CD4-positive, alpha-beta memory T cell (primary cell): ENCODE measurements at places on chromosomes 16 and 17. TPM values are rescaled to one million over a fixed set of nuclear protein-coding genes. Genes with fewer than 3 reads are reported as not detected.

Gene TLCD2
- polyA plus RNA-seq, result 0.24 TPM

Gene CDH11
- not detected for polyA plus RNA-seq

Gene FOXC2
- polyA plus RNA-seq, result not detected

Gene PYY
- polyA plus RNA-seq, result not detected

Gene ENPP7
- not detected for polyA plus RNA-seq

Gene DLX3
- polyA plus RNA-seq, result not detected

Gene KLHL10
- not detected for polyA plus RNA-seq

GRCh38 chr17:8436844-8437171 lies 1.1 kb downstream of the NDEL1 start:
- peak overlapping the region; percentile 87 for H3K4me3 ChIP-seq
- H3K27ac ChIP-seq, result peak overlapping the region; percentile 100
- H3K27me3 ChIP-seq, result no peaks in the 10 kb centered on the region
- DNase-seq, result no peak

GRCh38 chr17:77943971-77944370 lies 14.5 kb upstream of the TNRC6C start:
- no peaks in the 10 kb centered on the region for H3K4me1 ChIP-seq
- no peak overlapping the region for H3K4me3 ChIP-seq
- no peak overlapping the region for H3K27ac ChIP-seq
- no peaks in the 10 kb centered on the region for H3K36me3 ChIP-seq
- no peaks in the 10 kb centered on the region for H3K27me3 ChIP-seq

DNA sequence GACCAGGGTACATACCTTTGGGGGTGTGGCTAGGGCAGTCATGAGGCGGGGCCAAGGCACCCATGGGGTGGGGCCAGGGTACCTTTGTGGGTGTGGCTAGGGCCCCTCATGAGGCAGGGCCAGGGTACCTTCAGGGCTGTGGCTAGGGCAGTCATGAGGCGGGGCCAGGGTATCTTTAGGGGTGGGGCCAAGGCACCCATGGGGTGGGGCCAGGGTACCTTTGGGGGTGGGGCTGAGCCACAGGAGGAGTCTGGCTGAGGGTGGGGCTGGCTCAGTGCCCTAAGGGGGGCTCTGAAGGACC lies 3.5 kb downstream of the GNG13 start:
- H3K27ac ChIP-seq, result no peak overlapping the region
- H3K4me1 ChIP-seq, result no peaks in the 10 kb centered on the region
- no peak overlapping the region for H3K4me3 ChIP-seq
- H3K27me3 ChIP-seq, result peaks cover 4% of the 10 kb centered on the region

DNA sequence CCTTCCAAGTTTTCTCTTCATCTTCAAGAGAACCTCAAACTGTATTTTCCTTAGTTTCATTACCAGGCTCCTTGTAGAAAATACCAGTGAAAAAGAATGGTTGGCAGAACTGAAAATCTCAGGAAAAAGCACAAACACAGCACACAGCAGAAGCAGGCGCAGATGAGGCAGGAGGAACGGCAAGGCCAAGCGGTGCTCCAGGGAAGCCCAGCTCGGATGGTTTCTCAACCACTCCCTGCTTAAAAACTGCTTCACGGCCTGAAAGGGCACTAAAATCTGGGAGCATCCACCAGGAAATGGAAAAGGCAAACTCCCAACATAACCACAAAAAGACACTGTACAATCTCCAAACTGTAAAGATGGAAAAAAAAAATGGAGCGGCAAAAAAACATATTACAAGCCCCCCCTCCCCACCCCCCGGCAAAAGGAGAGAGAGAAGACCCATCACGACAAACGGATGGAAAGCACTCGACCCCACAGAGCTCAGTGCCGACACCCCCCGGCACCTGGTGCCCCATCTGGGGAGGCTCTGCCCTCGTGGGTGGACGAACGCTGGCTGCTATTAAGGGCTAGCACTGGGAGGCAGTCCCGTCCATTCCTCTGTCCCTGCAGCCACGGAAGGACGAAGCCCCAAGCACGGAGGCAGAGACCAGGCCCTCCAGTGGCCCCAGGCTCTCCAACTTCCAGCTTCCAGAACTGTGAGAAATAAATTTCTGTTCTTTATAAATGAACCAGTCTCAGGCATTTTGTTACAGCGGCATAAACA lies 127.5 kb downstream of the ZNF778 start:
- no peak overlapping the region for H3K27ac ChIP-seq
- no peaks in the 10 kb centered on the region for H3K27me3 ChIP-seq
- DNase-seq, result no peak

GRCh38 chr17:12330456-12330855 lies 309.8 kb downstream of the MAP2K4 start:
- no peaks in the 10 kb centered on the region for H3K4me1 ChIP-seq
- no peak overlapping the region for H3K27ac ChIP-seq
- DNase-seq, result no peak
- H3K27me3 ChIP-seq, result no peaks in the 10 kb centered on the region

DNA sequence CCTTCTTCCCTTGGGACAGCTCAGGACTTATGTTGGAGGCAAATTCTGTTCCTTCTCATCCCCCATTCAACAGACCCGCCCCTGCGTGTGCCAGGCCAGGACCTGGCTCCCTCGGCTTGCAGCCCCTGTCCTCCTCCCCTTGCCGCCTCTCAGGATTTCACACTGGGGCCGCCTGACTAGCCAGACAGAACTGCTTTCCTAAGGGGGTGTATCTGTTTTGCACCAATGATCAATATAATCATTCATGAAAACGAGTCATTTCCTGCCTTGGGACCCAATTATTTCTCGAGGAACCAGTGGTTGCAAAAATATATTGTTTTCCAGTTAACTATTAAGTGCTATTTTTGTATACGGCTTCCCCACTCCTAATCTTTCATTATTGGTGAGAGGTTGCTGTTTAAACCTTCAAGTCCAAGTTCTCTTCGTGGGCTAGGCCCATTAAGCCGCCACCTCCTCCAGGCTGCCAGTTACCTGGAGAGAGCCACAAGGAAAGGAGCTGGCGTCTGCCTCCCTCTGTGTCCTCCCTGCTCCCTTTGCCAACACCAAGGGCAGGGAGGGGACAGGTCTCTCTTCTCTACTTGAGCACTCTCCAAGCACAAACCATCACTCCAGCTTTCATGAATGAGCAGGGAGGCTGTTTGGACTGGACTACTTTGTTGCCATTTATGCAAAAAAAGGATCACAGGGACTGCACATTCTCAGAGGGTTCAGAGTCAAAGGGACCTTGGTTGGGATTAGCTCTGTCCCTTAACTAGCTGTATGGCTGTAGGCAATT lies 8.9 kb downstream of the DCAKD start:
- H3K27ac ChIP-seq, result no peak overlapping the region
- H3K36me3 ChIP-seq, result no peaks in the 10 kb centered on the region
- H3K4me3 ChIP-seq, result no peak overlapping the region
- no peaks in the 10 kb centered on the region for H3K27me3 ChIP-seq
- no peak for DNase-seq
- peaks cover 4% of the 10 kb centered on the region for H3K4me1 ChIP-seq

DNA sequence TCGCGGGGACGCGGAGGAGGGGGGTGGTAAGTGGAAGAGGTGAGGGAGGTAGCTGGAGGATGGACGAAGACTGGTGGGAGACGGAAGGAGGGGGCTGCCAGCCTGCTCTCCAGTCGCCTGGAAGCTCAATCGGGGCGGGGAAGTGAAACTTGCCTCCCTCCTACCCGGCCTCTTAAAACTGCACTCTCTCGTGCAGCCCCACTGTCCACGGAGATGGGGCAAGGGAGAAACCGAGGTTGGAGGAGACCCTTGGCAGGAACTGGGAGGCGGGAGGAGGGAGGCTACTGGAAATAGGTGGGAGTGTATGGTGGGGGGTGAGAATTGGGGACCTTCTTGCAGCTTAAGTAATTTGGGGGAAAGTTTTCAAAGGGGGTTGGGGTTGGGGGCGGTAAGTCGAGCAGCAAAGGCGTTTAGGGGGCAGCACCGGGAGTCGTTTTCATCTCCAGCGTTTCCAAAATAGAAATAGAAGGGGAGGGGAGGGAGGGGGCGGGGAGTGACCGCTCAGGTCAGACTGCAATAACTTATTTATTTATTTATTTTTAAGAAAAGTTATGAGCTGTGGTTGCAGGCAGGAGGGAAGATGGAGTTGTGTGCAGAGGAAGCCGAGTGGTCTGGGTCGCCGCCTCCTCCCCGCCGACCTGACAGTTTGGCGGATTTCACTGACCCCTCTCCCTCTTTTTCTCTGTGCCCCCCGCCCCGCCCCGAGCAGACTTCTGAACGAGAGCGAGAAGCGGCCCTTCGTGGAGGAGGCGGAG lies 1.4 kb downstream of the SOX9 start:
- no peaks in the 10 kb centered on the region for H3K36me3 ChIP-seq
- H3K4me1 ChIP-seq, result peaks cover 3% of the 10 kb centered on the region
- no peak overlapping the region for H3K27ac ChIP-seq
- no peak overlapping the region for H3K4me3 ChIP-seq
- no peak for DNase-seq
- peaks cover 19% of the 10 kb centered on the region for H3K27me3 ChIP-seq

DNA sequence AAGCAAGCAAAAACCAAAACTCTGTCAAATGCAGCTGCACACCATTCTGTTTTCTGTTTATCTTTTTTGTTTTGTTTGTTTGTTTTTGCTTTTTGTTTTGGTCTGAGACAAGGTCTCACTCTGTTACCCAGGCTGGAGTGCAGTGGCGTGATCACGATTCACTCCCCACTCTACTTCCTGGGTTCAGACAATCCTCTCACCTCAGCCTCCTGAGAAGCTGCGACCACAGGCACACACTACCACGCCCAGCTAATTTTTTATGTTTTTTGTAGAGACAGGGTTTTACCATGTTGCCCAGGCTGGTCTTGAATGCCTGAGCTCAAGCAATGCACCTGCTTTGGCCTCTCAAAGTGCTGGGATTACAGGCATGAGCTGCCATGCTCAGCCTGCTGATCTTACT lies 19.3 kb upstream of the SLFN13 start:
- DNase-seq, result peak; percentile 46
- H3K36me3 ChIP-seq, result no peaks in the 10 kb centered on the region
- no peak overlapping the region for H3K27ac ChIP-seq

- H3K4me1 ChIP-seq, result no peaks in the 10 kb centered on the region
- no peak for DNase-seq
- no peaks in the 10 kb centered on the region for H3K27me3 ChIP-seq
- H3K36me3 ChIP-seq, result no peaks in the 10 kb centered on the region
- H3K4me3 ChIP-seq, result no peak overlapping the region
These were observed 120.9 kb upstream of the LHX1 start for GRCh38 chr17:36816214-36816906.

- H3K36me3 ChIP-seq, result no peaks in the 10 kb centered on the region
- no peak overlapping the region for H3K4me3 ChIP-seq
- peaks cover 16% of the 10 kb centered on the region for H3K4me1 ChIP-seq
- H3K27ac ChIP-seq, result no peak overlapping the region
- no peaks in the 10 kb centered on the region for H3K27me3 ChIP-seq
These were observed 26.8 kb upstream of the AXIN2 start for GRCh38 chr17:65588181-65588808.
